ENCODE measurements at places on chromosomes 1 and 21. TPM values are rescaled to one million over a fixed set of nuclear protein-coding genes. Genes with fewer than 3 reads are reported as not detected.

TSPAN2 gene
- total RNA-seq: 3.0 TPM

AGPAT3 gene
- 73.9 TPM for total RNA-seq

SYDE2 gene
- total RNA-seq: 21.4 TPM

DNA sequence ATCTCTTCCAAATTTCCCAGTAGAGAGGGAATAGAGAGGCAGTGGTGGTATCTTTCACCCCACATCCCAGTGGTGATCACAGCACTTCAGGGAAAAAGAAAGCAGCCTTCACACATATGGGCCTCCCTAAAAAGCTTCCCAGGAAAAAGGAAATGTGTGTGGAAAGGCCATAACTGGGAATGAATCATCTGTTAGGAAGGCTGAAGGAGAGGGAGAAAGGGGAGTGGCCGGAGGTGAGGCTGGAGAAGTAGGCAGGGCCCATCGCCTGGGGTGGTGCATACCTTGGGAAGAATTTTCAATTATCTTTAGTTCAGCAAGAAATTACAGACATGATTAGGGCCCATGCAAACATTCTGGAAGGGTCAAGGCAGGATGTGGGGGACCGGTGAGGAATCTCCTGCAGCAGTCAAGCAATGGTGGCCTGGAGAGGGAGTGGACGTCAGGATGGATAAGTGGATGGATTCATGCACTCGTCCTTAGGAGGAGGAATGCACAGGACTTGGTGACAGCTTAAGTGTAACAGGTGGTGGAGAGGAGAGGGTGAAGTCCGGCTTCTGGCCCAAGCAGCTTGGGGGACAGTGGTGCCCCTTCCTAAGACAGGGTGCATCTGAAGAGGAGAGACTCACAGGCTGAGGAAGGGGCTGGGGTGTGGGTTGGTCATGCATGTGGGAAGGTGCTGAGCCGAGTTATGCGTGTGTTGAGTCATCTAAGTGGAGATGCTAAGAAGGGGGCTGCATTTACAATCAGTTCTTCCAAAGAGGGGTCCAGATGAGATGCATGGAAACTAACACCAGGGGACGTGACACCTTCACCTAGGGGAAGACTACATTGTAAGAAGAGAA is 17.9 kb downstream of the HIVEP3 start:
- DNase-seq: no peak
- no peaks in the 10 kb centered on the region for H3K4me1 ChIP-seq
- no peak overlapping the region for H3K4me3 ChIP-seq

- H3K36me3 ChIP-seq: peaks cover 52% of the 10 kb centered on the region
- DNase-seq: no peak
- H3K4me3 ChIP-seq: no peak overlapping the region
- no peaks in the 10 kb centered on the region for H3K27me3 ChIP-seq
- peaks cover 5% of the 10 kb centered on the region for H3K4me1 ChIP-seq
- H3K27ac ChIP-seq: no peak overlapping the region
Measured at GRCh38 chr21:42567214-42567555, 53.5 kb downstream of the SLC37A1 start.

DNA sequence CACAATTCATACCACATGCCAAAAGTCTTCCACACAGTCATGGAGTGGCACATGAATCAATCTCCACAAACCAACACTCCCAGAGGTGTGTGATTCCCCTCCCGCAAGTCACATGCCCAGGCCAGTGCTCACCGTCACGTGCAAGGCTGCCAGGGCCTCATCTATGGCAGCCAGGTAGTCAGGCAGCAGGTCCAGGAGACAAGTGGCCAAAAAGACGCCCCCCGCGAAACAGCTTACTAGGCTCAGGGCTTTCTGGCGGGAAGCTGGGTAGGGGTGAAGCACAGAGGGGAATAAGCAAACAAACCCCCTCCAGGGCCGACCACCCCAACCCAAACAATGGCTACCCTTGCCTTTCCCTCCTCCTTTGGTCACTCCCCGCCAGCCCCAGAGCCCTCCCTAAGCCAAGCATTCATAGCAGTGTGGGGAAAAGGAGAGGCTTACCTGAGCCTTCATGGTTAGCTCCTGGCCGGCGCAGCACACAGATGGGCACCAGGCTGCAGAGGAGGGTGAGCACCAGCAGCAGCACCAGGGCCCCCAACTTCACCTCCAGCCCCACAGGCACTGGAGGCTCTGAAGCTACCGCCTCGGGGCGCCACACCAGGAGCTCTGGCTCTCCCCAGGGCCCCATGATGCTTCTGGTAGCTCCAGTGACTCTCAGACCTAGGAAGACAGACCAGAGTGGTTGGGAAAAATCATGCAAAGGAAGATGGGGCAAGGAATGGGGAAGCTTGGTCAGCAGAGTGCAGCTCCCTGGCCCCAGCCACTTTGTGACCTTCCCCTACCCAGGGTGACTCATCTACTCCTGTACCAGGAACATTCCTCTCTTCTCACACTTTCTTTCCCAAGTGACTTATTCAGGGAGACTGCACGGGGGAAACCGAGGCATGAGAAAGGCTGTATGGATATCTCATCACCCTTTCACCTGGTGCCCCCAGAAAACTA is 978 bp downstream of the SLC39A1 start:
- H3K27me3 ChIP-seq: no peaks in the 10 kb centered on the region
- H3K27ac ChIP-seq: peak overlapping the region; percentile 94
- peaks cover 9% of the 10 kb centered on the region for H3K36me3 ChIP-seq

- H3K36me3 ChIP-seq: no peaks in the 10 kb centered on the region
- no peaks in the 10 kb centered on the region for H3K4me1 ChIP-seq
- no peaks in the 10 kb centered on the region for H3K27me3 ChIP-seq
Measured at GRCh38 chr21:42427809-42428419, 24.2 kb downstream of the UBASH3A start.

GRCh38 chr1:114648503-114648902 is 21.3 kb downstream of the DENND2C start:
- no peaks in the 10 kb centered on the region for H3K36me3 ChIP-seq
- H3K27ac ChIP-seq: no peak overlapping the region
- no peaks in the 10 kb centered on the region for H3K27me3 ChIP-seq
- no peaks in the 10 kb centered on the region for H3K4me1 ChIP-seq

DNA sequence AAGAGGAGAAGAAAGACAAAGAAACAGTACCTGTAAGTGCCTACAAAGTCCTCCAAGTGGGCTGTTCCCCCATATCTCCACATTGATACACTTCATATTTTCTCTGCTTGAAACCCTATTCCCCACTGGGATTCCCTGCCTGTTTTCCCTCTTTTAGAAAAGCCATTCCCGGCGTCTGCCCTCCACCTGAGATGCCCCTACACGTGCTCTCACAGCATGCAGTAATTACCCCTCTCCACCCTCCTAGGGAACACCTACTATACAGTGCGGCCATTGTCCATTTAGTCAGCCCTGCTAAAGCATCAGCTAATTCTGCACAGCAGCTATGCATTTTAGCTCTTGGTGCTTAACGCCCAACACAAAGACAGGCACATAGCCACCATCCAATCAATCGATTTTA is 135.7 kb upstream of the TIAM1 start:
- H3K36me3 ChIP-seq: no peaks in the 10 kb centered on the region
- H3K27me3 ChIP-seq: no peaks in the 10 kb centered on the region
- no peaks in the 10 kb centered on the region for H3K4me1 ChIP-seq
- H3K27ac ChIP-seq: no peak overlapping the region
- H3K4me3 ChIP-seq: no peak overlapping the region
- no peak for DNase-seq

- H3K36me3 ChIP-seq: no peaks in the 10 kb centered on the region
- H3K4me1 ChIP-seq: peaks cover 53% of the 10 kb centered on the region
- H3K27me3 ChIP-seq: no peaks in the 10 kb centered on the region
- peak overlapping the region; percentile 84 for H3K27ac ChIP-seq
- peak; percentile 50 for DNase-seq
- H3K4me3 ChIP-seq: no peak overlapping the region
Measured at GRCh38 chr1:32988665-32989064, 24.1 kb upstream of the RNF19B start.

DNA sequence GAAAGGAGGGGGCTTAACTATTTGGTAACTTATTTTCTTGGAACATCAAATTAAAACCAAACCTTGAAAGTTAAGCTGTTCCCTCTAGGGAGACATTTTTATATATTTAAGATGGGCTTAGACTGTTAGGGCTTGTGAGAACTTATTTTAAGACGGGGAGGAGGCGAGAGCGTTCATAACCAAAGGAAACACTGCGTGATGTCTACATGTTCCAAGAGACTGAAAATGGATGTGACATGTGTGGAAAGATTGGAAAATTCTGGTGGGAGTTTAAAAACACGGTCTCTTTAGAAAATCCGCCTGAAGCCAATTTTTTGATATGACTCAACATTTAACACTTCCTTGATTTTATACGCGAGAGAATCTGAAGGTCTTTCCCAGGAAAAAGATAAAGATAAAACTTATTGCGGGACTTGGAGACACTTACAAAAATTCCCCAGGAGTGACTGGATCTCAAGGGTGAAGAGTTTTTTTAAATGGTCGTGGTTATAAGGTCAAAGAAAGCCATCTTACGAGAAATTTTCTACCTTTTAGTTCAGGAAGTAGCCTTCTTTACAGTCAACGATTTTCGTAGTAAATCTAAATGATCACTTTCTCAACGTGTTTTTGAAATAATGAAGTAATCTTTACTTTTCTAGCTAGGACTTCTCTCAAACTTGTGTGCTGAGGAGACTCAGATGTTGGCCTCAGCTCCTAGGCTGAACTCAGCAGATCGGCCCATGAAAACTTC is 828 bp downstream of the PNRC2 start:
- H3K36me3 ChIP-seq: peaks cover 13% of the 10 kb centered on the region
- no peak for DNase-seq
- peak overlapping the region; percentile 71 for H3K4me3 ChIP-seq
- H3K27me3 ChIP-seq: no peaks in the 10 kb centered on the region

DNA sequence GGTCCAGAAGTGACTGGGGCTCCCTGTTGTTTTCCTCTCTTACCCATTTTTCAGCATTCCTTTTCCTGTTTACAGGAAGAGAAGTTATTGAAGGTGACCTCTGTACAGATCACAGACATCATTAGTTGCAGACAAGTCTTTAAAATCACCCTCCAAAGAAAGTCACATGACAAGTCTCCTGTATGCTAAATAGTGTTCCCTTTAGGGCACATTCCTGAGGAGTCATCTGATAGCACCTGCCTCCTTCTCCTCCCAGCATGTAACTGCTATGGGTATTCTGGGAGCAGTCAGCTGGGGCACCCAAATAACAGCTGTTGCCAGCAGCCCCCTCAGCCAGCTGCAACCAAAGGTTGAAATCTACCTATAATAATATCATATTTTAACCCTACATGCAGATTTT is 200.6 kb downstream of the PTGER3 start:
- H3K27me3 ChIP-seq: no peaks in the 10 kb centered on the region
- no peak for DNase-seq
- H3K36me3 ChIP-seq: no peaks in the 10 kb centered on the region

- no peak overlapping the region for H3K4me3 ChIP-seq
- H3K4me1 ChIP-seq: no peaks in the 10 kb centered on the region
- no peak for DNase-seq
- no peak overlapping the region for H3K27ac ChIP-seq
- no peaks in the 10 kb centered on the region for H3K27me3 ChIP-seq
Measured at GRCh38 chr1:172613294-172613693, 45.6 kb upstream of the FASLG start.

DNA sequence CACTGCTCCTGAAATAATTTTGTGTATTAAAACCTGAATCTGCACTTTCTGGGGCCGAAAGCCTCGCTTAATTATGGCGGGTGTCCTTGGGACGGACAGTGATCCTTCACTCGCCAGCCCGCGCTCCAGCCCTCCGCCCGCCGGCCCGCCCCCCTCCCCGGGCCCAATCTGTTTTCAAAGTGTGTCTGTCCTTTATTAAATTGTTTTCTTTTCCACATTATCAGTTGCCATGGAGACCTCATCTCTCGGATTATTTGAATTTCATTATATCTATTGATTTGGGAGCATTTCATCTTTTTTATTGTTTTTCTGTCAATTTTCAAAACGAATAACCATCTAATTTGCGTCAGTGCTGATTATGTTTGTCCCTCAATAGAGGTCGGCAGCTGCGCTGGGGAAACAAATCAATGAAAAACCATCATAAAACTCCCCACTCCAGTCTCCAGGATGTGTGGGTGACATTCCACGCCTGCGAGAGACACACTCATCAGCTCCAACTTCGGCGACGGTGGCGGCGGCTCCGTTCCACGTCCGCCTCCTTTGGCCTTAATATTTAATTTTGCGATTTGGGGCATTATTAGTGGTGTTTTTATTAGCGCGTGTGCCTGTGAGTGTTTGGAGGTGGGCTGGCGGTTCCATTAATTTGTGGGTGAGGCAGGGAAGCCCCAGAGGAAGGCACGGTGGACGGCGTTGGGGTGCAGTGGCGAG is 123.9 kb downstream of the CASZ1 start:
- H3K27ac ChIP-seq: peak overlapping the region; percentile 84
- no peak for DNase-seq

DNA sequence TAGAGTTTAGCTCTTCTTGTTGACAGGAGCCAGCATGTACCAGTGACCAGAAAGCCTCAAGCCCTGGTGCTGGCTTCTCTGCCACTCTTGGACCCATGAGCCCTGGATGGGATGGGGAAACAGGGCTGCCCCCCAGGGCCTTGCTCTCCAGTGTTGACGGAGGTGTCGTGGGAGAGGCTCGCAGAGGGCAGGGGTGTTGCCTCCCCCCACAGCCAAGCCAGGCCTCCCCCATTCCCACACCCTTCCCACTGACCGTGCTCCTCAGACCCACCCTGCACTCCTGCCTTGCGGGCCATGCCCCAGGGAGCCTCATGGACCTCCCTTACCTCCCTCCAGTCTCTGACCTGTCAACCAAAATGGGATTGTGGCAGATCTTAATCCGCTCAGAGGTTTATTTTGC is 123.8 kb upstream of the COL6A1 start:
- no peaks in the 10 kb centered on the region for H3K27me3 ChIP-seq
- H3K4me1 ChIP-seq: no peaks in the 10 kb centered on the region
- DNase-seq: no peak
- H3K4me3 ChIP-seq: no peak overlapping the region

- no peak overlapping the region for H3K4me3 ChIP-seq
- no peak overlapping the region for H3K27ac ChIP-seq
- H3K4me1 ChIP-seq: no peaks in the 10 kb centered on the region
Measured at GRCh38 chr21:33040215-33040614, 14.5 kb downstream of the OLIG2 start.

DNA sequence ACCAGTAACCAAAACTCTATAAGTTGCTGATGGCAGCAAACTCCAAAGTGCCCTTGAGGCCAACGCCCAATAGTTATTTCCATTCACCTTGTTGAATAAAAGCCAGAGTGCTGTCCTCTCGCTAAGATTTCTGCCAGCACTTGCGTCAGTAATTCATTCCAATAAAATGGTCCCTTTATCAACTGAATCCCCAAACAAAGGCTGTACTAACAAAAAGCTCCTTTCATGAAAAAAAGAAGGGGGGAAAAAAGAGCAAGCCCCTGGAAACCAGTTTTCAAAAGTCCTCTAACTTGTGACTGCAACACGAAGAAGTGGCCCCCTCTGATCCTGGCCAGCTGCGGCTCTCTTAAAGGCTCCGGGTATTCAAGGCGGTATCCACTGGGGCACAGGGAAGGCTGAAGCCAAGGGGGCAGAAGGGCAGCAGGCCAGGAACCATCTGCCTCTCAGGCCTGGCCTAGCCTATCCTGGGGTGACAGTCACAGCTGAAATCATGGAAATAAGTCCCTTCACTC is 55.8 kb upstream of the ZNF326 start:
- H3K4me3 ChIP-seq: no peak overlapping the region
- DNase-seq: peak; percentile 42
- no peaks in the 10 kb centered on the region for H3K36me3 ChIP-seq
- H3K27ac ChIP-seq: peak overlapping the region; percentile 54
- no peaks in the 10 kb centered on the region for H3K27me3 ChIP-seq

Measured in thyroid gland (tissue), 4 donors.